ENCODE measurements at places on chromosomes 16 and 17.

DNA sequence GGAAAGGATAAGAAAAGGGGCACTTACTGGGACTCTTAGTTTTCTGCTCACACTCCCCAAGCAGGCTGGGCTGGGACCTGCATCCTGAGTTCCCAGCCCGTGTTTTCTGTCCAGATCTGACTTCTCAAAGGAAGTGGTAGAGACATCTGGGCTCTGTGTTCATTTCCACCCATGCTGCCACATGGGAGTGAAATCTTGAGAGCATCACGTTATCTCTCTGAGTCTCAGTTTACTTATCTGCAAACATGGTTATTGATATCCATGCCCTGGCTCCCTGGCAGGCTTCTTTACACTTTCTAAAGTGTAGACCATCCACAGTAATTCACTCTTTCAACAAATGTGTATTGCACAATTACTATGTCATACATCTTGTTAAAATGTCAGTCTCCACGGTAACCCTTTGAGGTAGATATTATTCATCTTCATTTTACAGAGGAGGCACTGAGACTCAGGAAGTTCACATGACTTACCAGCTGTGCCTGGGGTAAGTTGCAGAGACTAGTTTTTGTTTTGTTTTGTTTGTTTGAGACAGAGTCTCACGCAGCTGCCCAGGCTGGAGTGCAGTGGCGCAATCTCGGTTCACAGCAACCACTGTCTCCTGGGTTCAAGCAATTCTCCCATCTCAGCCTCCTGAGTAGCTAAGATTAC, 3.4 kb downstream of the ZNF688 start:
- DNase-seq, result no peak

DNA sequence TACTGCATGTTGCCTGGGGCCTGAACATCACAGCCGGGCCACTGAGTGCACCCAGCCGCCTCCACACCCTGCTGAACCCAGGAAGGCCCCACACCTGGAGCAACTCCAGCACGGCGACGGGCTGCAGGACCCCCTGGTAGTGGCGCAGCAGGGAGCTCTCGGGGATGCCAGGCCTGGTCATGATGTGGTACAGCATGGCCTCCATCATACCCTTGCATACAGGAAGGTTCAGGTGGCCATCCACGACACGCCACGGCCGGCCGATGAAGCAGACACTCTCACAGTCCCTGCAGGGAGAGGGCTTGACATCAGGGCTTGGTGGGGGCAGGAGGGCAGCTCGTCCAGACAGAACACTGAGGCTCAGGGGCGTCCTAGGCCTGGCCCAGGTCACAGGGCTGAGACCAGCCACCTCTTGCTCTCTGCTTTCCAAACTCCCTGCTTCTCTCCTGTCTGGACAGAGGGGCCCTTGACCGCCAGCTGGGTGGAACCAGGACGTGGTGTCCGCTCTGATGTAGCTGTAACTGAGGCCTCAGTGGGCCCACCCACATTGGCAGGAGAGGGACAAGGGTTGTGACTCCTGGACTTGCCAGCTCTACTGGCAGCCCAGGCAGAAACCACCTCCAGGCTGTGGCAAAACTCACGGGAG, 60.3 kb downstream of the IL21R start:
- DNase-seq, result no peak

- no peak for DNase-seq
Observed at GRCh38 chr17:75575728-75576127, 11.9 kb upstream of the MYO15B start.

- DNase-seq, result no peak
Observed at GRCh38 chr17:82106688-82107305, 8.8 kb upstream of the FASN start.

DNA sequence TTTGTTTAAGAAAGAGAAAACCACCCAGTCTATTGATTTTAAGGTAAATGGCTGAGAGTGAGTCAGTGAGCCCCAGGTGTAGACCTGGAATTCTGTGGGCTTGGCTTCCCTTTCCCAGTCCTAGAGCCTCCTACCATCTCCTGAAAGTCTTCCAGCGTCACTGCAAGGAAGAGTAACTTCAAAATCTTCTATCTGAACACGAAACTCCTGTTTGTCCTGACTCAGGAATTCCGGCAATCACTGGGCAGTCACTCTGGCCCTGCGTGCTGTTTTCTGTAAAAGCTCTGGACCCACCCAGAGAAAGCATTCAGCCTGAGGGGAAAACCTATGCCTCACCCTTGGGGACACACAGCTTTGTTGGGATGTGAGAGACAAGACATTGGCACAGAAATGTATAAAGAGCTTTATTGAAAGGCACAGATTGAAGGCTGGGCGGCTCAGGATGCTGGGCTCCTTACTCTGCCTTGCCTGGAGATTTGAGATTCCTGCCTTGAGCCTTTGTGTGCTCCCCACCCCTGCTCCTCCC, 15.9 kb downstream of the MINK1 start:
- DNase-seq, result peak; percentile 69

DNA sequence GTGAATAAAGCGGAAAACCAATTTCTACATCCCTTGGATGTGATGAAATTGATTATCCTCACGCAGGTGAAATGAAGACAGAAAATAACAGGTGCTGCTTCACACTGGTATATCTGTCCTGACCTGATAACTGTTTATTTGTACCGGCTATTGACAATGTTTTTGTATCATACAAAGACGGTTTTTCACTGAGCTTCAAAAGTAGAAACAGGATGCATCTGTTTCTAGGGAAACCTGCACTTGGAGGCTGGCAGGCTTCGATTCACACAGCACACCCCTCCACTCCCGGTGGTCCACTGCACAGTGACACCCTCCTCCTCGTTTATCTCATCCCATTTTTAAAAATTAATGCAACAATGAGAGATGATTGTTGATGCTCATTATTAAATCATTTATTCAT, 104.5 kb downstream of the CPPED1 start:
- DNase-seq, result no peak

Measured in H7 (cell line).